ENCODE measurements at places on chromosomes 5 and 9.
A peak's percentile ranks its signal among the peaks of the same experiment; 100 is the strongest.

DNA sequence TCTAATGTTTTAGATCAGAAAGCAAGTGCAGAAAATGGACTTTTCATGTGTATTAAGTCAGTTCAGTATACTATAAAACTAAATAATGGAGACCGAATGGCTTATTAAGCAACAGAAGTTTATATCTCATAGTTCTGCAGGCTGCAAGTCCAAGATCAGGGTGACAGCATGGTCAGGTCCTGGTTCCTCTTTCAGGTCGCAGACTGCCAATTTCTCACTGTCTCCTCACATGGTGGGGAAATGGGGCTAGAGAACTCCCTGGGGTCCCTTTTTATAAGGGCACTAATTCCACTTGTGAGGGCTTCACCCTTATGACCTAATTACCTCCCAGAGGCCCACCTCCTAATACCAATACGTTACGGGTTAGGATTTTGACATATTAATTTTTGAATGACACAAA lies 48.7 kb downstream of the RICTOR start:
- DNase-seq = no peak

GRCh38 chr5:14114615-14115251 lies 28.4 kb upstream of the TRIO start:
- no peak for DNase-seq

DNA sequence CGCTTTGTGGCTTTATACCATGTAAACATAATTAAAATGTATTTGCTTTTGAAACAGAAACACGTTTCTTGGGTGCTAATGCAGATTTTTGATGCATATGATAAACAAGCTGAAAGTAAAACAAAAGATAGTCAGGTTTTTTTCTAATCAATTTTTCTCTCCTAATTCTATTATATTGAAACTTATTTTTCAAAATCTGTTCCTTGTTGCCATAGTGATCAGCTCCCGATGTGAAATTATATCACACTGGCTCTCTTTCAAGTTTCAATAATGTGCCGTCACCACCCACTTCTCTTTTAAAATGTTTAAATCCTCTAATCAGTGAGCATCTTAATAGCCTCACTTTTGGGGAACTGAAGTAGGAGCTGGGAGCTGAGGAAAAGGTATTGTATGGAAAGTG lies 36.4 kb upstream of the DAPK1 start:
- no peak for DNase-seq

- DNase-seq = no peak
Measured at GRCh38 chr5:104840284-104840683, 1277.7 kb upstream of the NUDT12 start.

DNA sequence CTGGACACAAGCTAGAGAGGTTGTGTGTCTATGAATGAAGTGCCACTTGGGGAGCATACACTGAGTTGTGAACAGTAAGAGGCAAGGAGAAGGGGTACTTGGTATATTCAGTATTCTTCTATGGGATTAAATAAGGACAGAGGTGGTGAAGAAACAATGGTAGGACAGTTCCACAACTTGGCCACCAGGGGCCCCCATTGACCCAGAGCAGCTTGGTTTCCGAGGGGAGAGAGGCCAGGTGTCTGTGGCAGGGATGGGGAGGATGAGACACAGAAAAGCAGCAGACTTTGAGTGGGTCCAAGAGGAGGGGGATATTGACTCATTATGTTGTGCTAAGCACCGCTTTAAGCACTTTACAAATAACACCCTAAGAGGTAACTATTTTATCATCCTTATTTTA lies 220.6 kb downstream of the MELK start:
- DNase-seq = no peak

- DNase-seq = no peak
Measured at GRCh38 chr9:4555236-4555635, 65.0 kb downstream of the SLC1A1 start.

- no peak for DNase-seq
Measured at GRCh38 chr5:9105851-9106250, 440.0 kb downstream of the SEMA5A start.

DNA sequence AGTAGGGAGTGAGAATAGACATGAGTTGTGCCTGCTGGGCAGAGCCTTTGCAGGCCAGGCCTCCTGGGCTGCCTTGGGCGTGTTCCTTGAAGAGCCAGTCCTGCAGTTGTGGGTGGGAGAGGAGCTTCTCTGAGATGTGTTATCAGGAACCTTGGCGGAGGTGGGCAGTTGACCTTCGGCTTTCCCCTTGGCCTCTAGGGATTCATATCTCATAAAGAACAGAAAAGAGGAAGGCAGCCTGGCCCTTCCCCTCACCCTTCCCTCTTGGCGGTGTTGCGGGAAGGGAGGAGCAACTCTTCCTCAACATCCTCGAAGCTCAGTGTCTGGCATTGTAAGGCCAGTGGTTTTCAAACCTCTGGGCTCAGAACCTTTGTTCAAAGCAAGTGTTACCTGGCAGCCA lies 59.2 kb downstream of the DAPK1 start:
- no peak for DNase-seq

- no peak for DNase-seq
Measured at GRCh38 chr5:5183933-5184332, 43.8 kb downstream of the ADAMTS16 start.

- peak; percentile 44 for DNase-seq
Measured at GRCh38 chr9:99057665-99058625, 47.0 kb upstream of the TGFBR1 start.

DNA sequence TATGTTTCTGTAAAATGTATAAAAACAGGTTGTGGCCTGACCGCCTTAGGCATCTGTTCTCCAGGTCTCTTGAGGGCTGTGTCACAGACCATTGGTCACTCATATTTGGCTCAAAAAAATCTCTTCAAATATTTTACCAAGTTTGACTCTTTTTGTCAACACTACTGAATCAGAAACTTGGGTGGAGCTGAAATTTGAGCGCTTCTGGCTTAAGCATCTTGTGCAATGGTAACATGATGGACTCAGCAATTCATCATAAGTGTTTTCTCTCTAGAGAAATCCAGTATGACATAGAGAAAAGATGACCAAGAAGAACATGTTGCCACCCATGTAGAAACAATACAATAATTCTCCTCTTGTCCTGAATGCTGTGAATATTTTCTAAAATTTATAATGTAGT lies 387.9 kb downstream of the MAT2B start:
- DNase-seq = no peak

Measured in activated CD8-positive, alpha-beta memory T cell treated with anti-CD3 and anti-CD28 coated beads for 1 hour (primary cell).